DMS79 (cell line): ENCODE measurements at places on chromosomes 7 and 10.
A peak's percentile ranks its signal among the peaks of the same experiment; 100 is the strongest.

GRCh38 chr10:94043431-94043990 lies 49.8 kb downstream of the PLCE1 start:
- no peak for DNase-seq

GRCh38 chr7:108358553-108358952 lies 97.7 kb downstream of the NRCAM start:
- peak; percentile 88 for DNase-seq

DNA sequence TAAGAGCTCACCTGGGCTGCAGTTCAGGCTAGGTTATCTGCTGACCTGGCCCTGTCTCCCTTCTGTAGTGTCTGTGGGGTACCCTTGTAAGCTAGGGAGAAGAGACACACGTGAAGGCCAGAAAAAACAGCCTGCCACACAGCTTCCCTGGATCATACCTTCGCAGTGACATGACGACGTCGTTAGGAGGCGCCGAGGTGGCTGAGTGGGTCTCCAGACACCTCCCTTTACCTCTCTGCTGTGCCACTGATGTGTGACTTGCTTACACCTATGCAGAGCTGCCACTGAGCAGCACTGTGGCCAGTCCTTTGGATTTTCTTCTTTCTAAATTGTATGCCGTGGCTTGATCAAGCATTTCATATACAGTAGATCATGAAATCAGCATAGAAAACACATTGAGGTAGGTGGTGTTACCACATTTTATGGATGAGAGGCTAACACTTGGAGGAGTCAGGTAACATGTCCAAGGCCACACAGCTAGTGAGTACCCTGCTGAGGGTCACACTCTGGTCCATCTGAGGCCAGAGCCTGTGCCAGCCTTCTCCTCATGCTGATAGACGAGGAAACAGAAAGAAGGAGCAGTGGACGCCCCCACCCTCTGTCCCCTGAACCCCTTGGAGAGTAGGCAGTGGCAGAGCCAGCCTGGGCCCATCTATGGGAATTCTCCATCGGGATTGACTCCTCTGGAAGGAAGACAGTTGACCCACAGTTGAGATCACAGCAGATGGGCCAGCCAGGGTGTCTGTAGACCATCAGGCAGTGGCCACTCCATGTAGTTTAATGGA lies 23.1 kb downstream of the HTRA1 start:
- no peak for DNase-seq

DNA sequence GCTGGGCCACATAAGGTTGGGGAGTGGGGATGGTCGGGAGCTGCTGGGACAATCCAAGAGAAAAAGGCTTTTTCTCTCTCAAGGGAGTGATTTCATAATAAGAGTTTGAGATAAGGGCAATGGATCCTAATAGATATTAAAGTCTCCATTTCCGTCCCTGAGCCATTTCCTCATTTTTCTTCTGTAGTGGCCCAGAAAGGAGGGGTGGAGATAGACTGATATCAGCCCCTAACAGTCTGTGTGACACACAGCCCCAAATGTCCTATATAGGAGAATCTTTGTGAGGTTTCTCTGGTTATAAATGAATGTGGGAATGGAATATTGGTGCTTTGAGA lies 35.2 kb downstream of the PRSS2 start:
- DNase-seq, result no peak

- no peak for DNase-seq
These were observed 25.2 kb upstream of the ITGB1 start for GRCh38 chr10:32982911-32983909.

- DNase-seq, result no peak
These were observed 12.5 kb downstream of the CDC123 start for GRCh38 chr10:12208460-12208859.

- DNase-seq, result no peak
These were observed 102.2 kb downstream of the ZNF92 start for GRCh38 chr7:65475734-65476319.

DNA sequence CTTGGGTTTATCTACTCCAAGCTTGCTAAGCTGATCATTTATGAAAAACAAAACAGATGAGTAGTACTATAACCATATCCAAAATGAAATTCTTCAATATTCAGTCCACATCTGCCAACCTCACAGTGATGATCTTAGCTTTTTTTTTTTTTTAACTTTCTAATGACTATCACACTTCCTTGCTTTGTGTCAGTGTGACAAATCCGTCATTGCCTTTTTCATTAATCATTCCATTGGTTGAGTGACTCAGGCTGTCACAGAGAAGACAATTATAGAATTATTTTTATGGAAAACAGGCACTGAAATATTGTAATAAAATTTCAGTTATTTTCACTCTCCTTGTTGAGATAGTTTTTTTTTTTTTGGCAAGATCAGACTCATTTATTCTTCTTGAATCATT lies 70.7 kb downstream of the CPVL start:
- no peak for DNase-seq

DNA sequence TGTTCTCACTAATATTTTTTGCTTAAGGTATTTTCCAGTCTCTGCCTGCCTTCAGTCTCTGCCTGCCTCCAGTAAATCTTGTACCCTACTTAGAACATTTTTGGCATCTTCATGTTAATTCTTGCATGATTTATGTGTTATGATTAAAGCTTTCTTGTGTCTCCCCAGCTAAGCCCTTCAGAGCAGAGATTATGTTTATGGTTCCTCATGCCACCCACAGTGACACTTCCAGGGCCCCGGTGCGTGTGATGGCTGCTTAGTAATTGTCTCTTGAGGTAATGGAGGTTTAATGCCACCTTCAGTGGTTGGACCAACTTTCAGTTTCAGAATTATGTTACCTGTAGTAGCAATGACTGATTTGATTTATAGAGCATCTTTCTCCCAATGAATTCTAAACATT lies 70.6 kb upstream of the MET start:
- DNase-seq, result no peak

- no peak for DNase-seq
These were observed 239.5 kb upstream of the PPP1R3A start for GRCh38 chr7:114158275-114158674.

GRCh38 chr10:117653170-117653515 lies 110.6 kb downstream of the EMX2 start:
- DNase-seq, result no peak

DNA sequence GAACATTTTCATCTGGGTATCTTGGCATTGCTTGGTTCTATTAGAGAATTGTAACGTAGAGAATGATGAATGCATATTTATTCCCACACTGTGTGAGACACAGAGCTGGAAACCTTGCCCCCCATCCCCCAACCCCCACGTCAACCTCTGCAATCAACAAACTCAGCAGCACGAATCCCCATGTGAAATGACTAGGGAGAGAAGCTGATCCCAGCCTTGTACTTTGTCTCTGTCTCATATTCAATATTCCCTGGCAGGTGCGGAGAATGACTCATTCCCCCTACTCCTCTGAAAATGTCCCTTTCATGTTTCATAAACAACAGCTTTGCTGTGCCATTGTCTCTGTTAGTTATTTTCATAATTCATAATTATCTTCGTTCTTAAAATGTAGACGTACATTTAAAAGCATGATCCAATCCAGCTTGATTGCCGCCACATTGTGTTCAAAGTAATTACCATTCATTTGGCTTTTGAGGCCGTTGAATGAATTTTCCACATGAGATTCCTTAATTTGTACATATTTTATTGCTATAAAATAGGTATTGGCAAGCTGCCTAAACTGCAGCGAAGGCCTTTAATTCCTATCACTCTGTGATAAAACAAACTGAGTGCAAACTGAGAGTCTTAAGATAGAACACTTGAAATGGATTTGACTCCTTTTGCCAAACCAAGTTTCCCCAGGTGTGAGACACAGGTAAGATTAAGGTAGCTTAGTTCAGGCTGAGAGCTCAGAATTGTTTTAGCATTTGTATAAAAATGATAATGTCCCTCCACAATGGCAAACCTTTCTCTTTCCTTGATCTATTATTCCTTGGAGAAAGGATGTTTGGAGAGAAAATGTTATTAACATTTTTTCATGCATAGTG lies 920.2 kb downstream of the TYW1 start:
- peak; percentile 34 for DNase-seq

- no peak for DNase-seq
These were observed 265.9 kb upstream of the KLF14 start for GRCh38 chr7:130999926-131000325.

- no peak for DNase-seq
These were observed 526.1 kb downstream of the CALN1 start for GRCh38 chr7:71886046-71886445.

DNA sequence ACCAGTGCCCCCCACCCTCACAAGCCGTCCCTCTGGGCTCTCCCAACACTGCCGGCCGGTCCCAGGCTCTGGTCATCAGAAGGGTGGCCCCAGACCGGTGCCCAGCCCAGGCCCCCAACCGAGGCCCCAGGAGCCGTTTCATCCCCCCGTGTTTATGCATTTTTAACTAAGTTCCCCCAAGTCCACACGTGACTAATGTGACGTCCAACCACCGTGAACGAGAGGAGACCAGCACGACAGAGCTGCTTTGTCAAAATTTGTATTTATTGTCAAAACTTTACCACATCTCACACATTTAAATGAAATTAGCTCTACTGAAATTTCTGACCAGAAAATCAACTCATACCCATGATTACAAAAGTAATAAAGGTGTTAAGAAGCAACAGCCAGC lies 8.6 kb downstream of the VENTX start:
- no peak for DNase-seq

DNA sequence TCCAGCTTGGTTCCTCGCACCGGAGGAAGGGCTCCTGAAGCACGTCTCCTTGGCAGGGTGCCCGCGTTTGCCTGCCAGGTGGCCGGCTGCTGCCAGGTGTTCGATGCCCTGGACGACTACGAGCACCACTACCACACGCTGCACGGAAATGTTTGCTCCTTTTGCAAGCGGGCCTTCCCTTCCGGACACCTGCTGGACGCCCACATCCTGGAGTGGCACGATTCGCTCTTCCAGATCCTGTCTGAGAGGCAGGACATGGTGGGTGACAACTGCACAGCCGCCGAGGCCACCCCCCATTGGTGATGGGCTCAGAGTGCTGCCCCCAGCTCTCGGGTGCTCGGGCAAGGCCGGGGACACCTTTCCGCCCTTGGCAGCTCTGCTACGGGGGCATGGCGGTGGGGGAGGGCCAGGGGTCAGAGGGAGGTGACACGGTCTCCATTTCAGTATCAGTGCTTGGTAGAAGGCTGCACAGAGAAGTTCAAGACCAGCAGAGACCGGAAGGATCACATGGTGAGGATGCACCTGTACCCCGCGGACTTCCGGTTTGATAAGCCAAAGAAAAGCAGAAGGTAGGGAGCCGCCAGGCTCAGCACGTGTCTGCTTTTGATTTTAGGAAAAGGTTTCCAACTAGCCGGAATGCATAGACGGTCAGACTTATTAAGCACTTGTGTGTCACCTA lies 1.1 kb downstream of the ZNF511 start:
- DNase-seq, result peak; percentile 32

DNA sequence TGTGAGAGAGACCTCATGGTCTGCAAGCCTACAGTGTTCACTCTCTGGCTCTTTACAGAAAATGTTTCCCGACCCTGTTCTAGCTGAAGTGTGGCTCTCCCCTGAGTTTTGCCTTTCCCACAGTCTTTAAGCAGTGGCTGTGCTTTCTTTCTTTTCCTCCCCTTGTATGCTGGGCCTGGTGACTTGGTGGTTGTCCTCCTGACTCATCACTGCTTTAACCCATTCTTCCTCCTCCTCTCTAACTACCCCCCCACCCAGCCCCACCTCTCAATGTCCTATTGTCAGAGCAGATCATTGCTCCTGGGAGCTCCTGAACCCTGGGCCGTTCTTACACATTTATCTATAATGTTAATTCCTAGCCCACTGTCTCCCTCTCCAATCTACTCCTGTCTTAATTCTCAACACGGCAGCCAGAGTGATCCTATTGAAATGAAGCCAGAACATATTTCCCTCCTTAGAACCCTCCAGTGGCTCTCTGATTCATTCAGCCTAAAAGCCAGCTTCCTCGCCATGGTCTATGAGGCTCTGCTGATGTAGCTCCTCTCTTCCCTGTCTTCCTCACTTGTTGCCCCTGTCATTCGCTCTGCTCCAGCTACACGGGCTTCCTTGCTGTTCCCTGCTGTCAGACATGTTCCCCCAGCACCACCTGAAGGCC lies 55.0 kb downstream of the DENND11 start:
- no peak for DNase-seq

DNA sequence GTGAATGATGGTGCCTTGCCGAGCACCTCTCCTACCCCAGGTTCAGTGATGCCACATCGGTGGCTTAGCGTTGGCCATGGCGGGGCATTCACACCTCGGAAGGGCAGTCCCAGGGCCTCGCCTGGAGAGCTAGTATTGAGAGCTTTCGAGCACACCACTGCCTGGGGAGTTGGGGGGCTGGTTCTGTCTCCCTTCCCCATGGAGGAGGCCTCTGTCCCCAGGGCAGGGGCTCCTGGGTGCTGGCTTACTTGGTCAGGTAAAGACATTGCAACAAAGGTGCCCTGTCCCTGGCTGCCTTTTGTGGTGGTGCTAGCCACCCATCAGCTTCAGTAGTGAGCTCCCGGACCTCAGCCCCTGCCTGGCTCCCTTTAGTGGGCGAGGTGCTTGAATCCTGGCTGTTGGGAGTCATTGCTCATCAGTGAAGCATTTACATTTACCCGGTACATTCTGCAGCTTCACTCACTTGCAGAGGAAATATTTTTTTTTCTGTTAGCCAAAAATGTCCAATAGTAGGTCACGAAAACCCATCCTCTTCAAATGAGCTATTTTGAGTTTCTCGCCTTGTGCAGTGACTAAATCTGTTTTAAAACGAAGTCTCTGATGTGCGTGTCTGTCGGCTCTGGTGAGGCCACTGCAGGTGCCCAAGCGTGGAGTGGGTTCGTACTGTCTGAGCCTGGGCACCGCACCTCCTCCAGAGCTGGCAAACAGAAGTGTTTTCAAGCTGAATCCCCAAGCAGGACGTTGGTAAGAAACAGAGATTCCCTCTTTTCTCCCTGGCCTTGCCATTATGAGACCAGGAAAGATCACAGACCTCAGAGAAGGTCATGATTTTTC lies 95.5 kb downstream of the INPP5A start:
- no peak for DNase-seq

DNA sequence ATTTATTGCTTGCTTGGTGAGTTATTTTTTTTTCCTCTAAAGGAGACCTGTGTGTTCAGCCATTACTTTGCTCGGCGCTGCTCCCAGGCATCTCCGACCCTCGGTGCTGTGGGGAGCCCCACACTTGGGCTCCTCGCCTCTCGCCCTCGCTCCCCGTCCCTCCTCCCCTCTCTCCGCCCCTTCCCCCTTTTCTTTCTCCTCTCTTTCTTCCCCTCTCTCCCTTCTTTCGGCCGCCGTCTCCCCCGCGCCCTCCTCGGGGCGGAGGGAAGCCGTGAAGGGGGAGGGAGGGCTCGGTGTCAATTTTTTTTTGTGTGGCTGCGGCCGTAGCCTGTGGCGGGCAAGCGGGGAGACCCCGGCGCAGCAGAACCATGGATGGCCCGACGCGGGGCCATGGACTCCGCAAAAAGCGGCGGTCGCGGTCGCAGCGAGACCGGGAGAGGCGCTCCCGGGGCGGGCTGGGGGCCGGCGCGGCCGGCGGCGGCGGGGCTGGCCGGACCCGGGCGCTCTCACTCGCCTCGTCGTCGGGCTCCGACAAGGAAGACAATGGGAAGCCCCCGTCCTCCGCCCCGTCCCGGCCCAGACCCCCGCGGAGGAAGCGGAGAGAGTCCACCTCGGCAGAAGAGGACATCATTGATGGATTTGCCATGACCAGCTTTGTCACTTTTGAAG lies 1.1 kb downstream of the AUTS2 start:
- peak; percentile 13 for DNase-seq

GRCh38 chr7:18268571-18268970 lies 227.0 kb upstream of the HDAC9 start:
- DNase-seq, result peak; percentile 66

GRCh38 chr10:13848520-13849445 lies 262.0 kb downstream of the PRPF18 start:
- no peak for DNase-seq

GRCh38 chr7:140260352-140261104 lies 83.7 kb upstream of the KDM7A start:
- DNase-seq, result no peak
